ENCODE measurements at places on chromosomes 1 and 21.

DNA sequence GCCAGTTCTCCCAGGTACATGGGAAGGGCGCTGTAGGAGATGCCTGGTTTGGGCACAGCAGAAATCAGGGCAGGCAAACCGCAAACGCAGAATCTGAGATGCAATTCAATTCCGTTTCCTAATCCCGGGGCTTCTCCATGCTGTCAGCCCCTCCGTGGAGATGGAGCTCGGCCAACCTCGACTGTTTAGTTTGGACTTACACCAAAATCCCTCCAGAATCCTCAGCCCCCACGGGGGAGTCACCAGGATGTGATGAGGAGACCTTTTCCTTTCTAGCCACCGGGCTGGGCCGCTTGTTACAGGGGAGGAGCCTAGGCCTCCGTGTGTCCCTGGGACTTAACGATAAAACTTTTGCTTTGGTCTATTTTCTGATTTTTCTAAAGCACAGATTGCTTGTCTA lies 7.9 kb downstream of the SLC2A7 start:
- no peak for DNase-seq

DNA sequence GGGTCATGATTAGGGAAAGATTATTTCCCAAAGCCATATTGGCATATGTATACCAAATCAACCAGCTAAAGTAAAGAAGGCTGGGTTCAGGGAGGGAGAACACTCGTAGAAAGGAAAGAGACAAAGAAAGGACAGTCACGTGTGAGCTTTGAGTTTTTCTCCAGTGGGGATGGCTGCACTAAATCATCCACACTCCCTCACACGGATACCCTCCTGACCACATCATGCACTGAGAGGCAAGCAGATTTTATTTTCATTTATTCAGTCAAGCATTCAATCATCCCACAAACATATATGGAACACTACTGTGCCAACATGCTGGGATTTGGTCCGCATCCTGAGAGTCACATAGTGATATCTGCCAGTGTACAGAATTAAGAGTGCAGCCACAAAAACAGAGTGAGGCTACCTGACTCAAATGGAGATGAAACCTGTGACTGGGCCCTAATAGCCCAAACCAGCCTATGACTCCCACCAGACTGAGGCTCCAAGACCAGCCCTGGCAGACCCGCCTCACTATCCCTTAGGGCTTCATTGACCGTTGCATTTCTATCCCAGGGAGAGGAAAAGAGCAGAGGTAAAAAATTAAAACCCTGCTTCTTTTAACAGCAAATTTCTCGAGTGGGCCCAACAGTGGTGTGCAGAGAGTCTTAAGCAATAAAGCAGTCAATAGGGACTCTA lies 155.9 kb downstream of the BARHL2 start:
- DNase-seq = no peak

GRCh38 chr1:203915811-203916210 lies 54.4 kb downstream of the SNRPE start:
- DNase-seq = no peak

GRCh38 chr1:39946216-39946615 lies 8.7 kb upstream of the MFSD2A start:
- no peak for DNase-seq

DNA sequence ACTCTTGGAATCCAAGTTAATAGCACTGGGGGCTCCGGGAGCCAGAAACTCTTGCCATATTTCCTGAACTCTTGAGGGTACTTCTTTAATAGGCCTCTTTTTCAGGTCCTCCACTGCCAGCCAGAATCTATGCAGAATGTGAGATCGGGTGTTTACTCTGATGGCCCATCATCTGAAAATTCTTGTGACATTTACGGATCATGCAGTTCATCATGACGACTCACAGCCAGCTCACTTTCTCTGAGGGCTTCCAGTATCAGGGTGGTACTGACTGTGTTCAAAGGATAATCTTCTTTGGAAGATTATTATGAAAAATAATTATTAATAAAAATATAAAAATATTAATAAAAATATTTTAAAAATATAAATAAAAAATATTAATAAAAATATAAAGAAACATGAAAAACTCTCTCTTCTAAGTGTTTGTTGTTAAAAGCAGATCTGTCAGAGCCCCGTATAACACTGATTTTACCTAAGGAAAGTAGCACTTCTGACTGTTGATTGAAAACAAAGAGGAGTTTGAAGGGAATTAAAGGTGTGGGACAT lies 194.3 kb upstream of the GREM2 start:
- DNase-seq = no peak

GRCh38 chr1:88421997-88422396 lies 262.1 kb upstream of the PKN2 start:
- no peak for DNase-seq

- no peak for DNase-seq
Observed at GRCh38 chr1:57800376-57800775, 376.5 kb upstream of the DAB1 start.

- DNase-seq = peak; percentile 0
Observed at GRCh38 chr1:227943381-227944089, 4.2 kb downstream of the WNT9A start.

DNA sequence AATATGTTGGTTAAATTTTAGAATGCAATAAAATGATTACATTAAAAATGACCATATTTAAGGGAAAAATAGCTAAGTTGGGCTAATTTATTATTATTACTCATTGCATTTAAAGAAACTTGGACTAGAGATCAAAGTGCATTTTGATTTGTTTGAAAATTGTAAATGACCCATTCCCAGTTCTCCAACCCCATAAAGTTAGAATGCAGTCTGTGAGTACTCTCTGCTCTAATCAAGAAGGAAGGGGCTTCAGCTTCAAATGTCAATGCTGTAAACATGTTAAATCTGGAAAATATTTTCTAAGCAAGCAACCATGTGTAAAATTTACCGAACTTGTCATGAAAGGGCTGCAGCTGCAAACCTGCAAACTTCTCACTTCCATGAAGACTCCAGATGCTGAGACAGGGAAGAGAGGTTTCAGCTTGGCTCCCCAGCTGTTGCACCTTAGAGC lies 232.7 kb downstream of the TTLL7 start:
- no peak for DNase-seq

DNA sequence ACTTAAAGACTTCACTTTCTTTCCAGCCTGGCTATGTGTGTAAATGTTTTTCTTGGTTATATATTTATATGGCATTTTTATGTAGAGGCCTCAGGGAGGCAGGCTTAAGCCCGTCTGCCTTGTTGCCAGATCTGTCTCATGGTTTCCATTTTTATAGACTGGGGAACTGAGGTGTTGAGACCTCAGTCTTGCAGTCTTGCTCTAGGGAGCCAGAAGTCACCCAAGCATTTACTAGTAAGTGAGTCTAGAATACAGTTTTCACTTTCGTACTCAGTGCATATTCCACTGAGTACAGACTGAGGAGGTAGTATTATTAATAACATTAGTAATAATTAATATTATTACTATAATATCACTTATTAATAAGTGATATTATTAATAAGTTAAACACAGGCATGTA lies 161.4 kb downstream of the UCK2 start:
- DNase-seq = no peak

DNA sequence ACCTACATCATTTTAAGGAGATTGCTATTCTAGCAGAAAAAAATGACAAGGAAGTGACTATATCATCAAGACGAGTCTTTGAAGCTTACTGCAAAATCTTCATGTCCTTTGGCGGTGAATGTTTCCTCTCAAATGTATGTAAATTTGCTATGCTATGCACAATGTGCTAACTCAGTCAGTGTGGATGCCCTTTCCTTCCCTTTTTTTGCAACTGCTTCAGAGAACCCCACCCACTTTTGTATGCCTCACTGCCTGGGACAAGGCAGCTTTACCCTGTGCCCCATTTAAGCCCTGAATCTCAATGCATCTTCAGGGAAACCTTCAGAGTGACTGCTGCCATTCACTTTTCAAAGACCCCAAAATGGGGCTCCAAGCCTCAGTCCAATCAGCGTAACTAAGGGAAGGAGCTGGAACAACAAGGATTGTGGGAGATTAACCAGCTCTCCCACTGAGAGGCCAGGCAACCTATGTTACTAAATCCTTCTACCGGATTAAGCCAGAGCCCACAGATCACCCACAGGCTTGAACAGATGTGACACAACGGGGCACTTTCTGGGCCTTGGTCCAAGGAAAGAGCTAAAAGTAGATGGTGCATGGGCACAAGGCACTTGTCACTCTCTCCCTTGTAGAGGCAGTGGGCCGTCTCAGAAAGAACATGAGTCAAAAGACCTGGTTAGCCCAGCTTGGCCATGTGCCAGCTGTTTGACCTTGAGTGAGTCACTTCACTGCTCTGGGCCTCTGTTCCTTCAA lies 154.4 kb downstream of the PLPP3 start:
- no peak for DNase-seq

GRCh38 chr1:216458812-216459211 lies 35.6 kb upstream of the USH2A start:
- no peak for DNase-seq

- no peak for DNase-seq
Observed at GRCh38 chr1:184152434-184152898, 100.9 kb downstream of the TSEN15 start.

DNA sequence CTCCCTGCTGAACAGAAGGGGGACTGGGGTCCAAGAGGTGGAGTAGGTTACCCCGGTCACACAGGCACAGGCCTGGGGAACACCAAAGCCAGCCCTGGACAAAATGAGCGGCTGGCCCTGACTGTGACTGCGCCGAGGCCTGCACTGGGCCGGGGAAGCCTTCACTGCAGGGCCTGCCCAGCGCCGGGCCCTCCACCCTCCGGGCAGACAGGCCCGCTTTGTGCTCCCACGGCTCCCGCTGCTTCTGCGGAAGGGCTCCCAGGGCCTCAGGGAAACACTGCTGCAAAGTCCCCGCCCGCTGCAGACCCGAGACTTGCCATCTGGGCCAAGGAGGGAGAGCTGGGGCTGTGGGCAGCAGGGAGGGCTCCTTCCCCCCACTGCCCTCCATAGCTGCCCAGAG lies 35.3 kb downstream of the MEGF6 start:
- no peak for DNase-seq

DNA sequence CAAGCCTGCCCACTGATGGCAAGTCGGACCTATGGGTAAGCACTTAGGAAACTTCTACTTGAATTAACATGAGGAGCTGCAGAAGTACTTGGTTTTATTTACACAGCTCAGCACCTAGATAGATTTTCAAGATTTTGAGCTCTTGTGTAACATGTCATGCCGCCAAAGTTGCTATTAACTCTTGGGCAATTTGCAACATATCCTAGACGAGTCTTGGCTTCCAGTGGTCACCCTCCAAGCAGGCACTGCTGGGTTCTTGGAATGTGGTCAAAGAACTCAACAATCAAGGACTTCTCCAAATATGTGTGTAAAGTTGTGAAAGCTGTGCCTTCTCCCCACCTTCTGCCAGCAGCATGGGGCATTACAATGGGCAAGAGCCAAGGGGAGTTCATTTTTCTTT lies 17.8 kb upstream of the GUCA2B start:
- DNase-seq = no peak

All from activated CD4-positive, alpha-beta T cell treated with anti-CD3 and anti-CD28 coated beads for 4 hours (primary cell).